ENCODE measurements at places on chromosomes 7 and 10.
A peak's percentile ranks its signal among the peaks of the same experiment; 100 is the strongest.

DNA sequence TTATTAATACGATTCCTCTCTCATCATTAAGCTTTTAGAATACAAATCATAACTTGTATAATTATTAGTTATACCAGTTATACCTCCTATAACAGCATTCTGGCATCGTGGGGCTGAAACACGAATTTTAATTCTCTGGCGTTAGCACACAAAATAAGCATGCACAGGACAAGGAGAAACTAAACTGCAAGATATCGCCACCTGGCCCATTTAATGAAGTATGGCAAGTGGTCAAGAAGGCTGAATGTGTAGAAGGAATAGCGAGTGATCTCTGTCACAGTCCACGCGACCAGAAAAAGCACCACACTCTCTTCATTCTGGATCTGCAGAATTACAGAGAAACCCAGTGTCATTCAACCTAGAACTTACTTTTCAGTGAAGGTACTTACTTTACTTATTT is 18.1 kb downstream of the HACD1 start:
- DNase-seq: no peak

DNA sequence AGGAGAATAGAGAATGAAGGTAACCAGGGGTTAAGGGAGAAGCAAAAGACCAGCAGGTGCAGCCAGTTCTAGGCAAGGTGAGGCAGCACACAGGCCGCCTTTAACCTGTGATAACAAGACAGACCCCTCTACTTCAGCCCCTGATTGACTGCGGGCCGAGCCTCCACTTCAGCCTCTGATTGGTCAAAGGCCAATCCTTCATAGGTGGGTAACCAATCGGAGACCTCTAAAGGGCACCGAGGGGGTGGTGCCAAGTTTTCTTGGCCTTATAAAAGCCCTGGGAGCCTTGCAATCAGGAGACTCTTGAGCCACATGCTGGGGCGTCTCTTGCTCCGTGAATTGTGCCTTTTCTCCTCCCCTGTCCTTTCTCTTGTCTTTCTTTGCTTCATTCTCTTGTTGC is 98.8 kb downstream of the ELFN1 start:
- DNase-seq: no peak

DNA sequence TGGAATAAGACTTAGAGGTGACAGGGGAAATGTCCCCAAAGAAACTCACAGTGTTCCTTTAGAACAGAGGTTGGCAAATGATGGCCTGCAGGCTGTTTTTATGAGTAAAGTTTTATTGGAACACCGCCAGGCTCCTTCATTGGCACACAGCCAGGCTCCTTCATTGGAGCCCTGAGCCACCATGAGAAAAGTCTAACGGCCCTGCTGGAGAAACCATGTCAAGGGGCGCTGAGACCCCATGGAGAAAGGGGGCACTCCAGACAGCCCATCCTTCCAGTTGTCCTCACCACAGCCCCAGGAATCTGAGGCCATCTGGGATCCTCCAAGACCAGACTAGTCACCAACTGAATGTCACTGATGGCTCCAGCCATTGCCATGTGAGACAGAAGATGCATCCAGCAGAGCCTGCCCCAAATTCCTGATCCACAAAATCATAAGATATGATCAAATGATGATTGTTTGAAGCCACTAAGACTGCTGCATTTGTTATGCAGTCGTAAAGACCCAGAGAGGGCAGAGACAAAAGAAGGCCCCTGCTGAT is 88.2 kb upstream of the GPR26 start:
- no peak for DNase-seq

GRCh38 chr10:58517491-58518355 is 5.1 kb downstream of the BICC1 start:
- no peak for DNase-seq

- peak; percentile 11 for DNase-seq
Observed at GRCh38 chr10:12333380-12334185, 15.8 kb upstream of the CAMK1D start.

GRCh38 chr7:84654273-84654672 is 459.7 kb upstream of the SEMA3A start:
- DNase-seq: no peak

- no peak for DNase-seq
Observed at GRCh38 chr7:146054909-146055308, 61.7 kb upstream of the CNTNAP2 start.

- no peak for DNase-seq
Observed at GRCh38 chr7:31748084-31748483, 61.1 kb downstream of the PPP1R17 start.

- no peak for DNase-seq
Observed at GRCh38 chr7:25945608-25946007, 206.4 kb upstream of the NFE2L3 start.

GRCh38 chr7:119733127-119733879 is 539.7 kb upstream of the KCND2 start:
- no peak for DNase-seq

- no peak for DNase-seq
Observed at GRCh38 chr10:131155218-131155875, 156.2 kb downstream of the TCERG1L start.

DNA sequence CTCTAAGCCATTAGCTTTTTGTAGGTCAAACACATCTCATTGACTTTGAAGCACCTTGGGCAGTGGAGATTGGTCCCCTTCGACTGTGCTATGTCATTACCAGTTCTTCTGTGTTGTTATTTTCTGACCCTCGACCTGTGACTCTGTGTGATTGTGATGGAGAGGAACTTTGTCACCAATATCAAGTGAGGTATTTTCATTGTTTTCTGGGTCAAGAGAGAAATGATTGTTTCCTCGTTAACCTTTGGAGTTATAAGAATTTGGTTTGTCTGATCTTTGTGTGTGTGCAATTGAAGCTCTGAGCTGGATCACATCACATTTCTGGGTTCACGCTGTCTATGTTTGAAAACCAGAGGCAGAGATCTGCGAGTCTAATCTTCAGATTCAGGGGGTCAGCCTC is 432.2 kb upstream of the KLF6 start:
- DNase-seq: no peak

GRCh38 chr7:3056234-3057065 is 12.8 kb upstream of the CARD11 start:
- no peak for DNase-seq

DNA sequence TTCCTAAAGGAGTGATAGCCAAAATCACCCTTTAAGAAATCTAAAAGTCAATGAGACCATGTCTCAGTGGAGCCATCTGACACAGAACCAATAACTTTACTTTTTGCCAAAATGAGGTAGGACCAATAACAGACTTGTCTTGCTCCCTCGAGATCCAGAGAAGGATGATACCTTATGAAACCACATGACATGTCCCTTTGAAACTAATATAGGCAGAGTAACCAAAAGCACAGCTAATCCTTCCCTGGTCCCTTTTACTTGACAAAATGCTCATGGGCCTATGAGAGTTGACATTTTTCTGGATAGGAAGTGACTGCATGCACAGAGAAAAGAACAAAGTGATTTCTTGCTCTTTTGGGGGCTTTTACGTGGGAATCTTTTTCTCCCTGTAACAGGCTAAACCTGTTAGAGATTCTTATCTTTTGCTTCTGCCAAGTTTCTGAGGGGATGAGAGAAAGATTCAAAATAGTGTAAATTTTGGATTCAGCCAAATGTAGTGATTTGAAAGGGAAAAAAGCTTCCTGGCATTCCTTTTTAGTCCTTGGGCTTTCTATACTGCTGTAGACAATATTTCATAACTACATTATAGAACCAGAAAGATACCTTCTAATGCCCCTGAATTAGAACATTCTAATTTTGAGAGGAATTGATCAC is 87.6 kb downstream of the ARMH3 start:
- DNase-seq: no peak

DNA sequence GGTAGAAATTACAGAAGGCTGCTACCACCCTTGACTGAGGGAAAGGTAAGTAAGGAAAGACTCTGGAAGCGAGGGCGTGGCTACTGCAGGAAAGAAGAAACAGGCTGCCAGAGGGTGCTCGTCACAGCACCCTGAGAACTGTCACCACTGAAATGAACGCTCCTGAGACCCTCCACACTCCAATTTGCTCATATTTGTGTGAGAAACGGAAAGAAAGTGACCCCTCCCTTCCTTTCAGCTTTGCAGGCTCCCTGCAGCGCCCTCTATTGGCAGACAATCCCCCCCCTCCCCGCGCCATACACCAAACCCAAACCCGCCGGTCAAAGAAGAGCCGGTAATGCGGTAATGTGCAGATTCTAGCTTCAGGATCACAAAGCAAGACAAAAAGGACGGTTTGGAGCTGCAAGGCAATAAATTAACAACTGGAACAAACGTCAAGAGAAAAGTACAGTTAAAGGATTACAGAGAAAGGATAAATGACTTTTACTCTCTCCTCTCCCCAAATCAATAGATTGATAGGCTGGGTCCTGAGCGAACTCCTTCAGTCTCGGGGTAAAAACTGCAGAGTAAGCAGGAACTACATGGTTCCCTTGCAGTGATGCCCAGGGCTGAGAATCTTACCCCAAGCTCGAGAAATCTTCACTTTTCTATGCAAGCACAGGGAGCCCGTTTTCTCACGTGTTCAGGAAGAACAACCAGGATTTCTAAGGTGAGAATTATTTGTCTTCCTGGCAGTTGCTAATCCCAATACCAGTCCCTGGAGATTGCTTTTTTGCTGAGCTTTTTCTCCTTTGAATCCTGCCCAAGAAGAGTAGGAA is 47.6 kb downstream of the STEAP1B start:
- DNase-seq: no peak

DNA sequence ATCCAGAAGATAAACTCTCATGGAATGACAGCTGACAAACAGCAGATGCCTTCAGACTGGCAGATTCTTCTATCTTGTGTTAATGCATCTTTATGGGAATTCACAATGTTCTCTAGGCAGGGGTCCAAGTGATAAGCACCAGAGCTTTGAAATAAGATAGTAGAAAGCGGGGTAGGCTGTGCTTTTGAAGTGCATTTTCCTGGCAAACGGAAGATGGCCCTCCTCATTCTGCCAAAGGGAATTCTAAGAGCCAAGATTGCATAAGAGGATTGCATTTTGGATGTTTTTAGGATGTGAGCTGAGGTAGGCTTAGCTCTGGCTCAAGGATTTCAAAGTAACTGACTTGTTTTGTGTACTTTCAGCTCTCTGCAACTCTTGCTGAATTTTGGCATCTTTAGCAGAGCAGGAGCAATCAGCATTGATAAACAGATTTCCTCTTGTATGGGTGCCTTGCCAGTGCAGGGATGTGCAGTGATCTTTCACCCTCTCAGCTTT is 298.5 kb upstream of the KLF6 start:
- no peak for DNase-seq

Data from activated T-helper 1 cell treated with anti-CD3 and anti-CD28 coated beads, Interleukin-2, amount 50 U/mL, for 16 hours (primary cell).